ENCODE measurements at places on chromosomes 3 and 15.

DNA sequence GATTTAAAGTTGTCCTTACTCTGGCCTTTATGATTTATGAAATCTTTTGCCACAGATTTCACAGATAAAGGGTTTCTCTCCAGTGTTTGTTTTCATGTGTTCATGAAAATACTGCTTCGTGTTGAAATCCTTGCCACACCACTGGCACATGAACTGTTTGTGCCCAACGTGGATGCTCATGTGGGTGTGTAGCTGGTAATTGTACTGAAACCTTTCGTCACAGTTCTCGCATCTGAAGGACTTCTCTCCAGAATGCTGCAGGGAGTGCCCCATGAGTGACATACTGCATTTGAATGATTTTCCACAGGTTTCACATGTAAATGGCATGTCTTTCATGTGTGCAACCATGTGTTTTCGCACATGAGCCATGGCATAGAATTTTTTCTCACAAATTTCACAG, 111.9 kb downstream of the DOCK3 start:
- DNase-seq, result no peak

DNA sequence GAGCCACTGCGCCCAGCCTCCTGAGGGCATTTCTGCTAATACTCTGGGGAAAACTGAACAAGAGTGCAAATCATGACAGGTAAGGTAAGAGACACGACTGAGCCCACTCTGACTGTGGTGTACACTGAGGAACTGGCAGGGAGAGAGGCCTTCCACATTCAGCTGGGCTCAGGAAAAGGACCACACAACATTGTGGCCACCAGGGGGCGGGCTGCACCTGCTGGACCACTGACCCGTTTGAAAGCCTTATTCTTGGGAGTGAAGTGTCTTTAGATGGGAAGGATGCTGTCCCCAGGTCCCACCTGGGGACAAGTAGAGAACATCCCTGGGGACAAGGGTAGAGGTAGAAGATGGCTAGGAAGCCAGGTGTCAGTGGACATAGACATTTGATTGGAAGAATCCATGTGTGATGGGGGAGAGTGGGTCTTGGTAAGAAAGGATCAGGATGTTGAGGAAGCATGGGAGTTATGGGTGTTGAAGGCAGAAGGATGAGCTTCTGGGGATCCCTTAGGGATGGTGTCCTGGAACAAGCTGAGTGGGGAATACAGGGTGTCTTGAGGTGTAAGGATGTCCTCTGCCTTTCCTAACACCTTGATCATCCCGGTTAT, 6.2 kb upstream of the CTDSPL start:
- peak; percentile 67 for DNase-seq

DNA sequence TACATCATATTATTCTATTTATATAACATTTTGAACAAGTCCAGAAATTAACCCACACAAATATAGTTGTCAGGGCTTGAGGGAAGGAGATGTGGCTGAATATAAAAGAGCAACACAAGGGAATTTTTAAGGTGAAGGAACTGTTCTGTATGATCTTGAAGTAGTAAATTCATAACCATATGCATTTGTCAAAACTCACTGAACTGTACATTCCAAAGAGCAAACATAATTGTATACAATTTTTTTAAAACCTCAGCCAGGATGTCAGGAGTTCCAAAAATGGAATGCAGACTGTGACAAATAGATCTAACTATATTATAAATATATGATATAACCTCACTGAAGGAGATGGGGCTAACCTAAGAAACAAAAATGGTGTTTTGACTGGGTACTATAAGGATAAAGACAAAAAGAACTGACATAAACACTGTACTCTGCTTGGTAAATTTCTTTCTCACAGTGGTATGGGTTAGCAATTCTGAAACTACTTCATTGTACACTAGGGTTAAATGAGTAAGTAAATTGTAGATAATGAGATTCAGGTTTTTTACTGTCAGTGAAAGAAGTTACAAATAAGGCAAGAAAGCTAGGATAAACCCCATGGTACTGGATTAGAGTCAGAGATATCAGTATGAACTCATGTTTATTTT, 14.4 kb downstream of the GOLGB1 start:
- no peak for DNase-seq

- DNase-seq, result no peak
These were observed 433.2 kb upstream of the BCHE start for GRCh38 chr3:166270429-166270828.

DNA sequence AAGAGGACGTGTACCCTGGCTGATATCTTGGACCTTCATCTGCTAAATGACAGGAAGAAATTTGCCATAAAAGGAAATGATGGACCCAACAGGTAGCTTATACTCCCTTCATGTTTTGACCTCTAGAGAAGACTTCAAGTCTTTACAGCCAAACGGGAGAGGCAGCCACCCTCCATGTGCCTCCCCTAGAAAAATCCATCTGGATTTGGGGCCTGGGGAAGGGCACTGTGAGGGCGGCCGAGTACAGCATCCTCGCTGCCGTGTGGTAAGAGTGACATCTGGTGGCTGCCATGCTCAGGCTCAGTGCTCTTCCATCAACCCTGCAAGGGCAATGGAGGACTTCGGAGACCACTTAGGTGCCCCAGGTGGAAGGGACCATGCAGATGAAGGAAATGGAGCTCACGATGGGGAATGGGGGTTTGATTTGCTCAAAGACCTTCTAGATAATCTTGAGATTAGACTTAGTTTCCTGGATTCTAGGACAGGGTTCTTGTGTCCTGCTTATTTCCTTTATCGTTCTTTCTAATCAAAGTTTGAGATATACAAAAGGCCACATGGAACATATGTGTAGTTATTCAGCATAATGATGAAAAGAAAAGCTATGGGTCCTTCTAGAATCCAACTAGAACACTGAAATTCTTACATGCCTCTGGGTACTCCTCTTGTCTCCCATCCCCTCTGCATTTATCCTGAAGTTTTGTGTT, 44.4 kb downstream of the AQP9 start:
- DNase-seq, result peak; percentile 56

DNA sequence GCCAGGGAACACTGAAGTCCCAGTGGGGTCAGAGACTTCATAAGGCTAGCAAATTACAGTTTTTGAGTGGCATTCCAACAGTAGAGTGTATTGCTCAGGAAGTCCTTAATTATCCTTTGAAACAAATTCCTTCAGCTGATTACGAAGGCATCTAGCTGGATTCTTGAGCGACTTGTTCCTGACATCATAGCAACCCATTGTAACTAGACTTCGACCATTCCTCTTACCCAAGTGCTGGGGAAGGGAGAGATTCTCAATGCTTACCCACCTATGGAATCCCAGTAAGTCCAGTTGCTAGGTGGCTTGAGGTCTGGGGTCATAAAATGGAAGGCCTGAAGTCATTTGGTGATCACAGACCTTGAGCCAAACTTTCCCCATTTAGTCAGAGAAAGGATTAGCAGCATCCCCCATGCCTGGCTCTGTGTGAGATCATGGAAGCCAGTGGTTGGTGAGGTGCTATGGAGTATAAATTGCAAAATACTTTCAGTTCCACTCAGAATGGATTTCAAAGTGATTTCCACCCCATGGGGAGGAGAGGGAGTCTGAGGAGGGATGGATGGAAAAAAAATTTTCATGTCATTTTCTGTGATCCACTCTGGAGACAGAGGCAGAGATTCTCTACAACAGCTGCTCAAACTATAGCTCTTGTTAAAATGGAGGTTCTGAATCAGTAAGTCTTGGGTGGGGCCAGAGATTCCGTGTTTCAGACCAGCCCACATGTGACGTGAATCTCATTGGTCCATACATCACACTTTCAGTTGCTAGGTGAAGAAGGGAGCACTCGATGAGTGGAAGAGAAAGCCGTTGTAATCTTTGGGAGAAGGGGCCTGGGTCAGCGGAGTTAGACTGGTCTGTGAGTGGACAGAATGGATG, 45.7 kb downstream of the CD86 start:
- peak; percentile 6 for DNase-seq

GRCh38 chr3:16343101-16343500, 78.1 kb downstream of the OXNAD1 start:
- no peak for DNase-seq

GRCh38 chr15:98906712-98907083, 100.9 kb downstream of the PGPEP1L start:
- no peak for DNase-seq

DNA sequence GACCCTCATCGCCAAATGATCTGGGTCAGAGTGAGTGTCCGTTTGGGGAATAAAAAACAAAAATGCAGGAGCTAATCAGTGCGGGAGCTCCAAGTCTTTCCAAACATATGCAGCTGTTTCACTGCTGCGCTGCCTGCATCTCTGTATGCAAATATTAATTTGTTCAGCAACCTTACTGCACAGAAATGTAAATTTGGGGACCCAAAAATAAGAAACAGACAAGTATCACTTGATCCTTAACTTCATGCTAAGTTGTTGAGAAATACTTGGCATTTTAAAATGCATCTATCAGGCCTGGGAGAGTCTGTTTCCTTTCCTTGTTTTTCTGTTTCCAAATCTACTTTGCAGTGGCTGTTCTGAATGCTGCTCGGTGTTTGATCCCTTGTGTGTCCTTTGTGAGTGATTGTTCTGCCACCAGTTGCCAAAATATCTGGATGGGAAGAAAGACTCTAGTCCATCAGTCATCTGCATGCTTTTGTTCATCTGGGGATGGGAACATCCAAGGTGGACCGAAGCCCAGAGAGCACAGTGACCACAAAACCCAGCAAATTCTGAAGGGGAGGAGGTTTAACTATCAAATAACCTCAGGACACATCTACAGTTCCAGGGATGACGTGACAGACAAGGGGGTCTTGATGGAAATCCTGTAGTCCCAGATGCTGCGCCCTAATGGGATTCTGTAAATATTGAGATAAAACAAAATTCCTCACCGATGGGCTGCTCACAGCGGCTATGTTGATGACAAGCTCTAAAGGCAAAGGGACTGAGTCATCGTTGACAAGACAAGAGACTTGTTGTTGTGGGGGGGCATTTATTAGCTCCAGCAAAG, 199.5 kb upstream of the WNT5A start:
- DNase-seq, result no peak

DNA sequence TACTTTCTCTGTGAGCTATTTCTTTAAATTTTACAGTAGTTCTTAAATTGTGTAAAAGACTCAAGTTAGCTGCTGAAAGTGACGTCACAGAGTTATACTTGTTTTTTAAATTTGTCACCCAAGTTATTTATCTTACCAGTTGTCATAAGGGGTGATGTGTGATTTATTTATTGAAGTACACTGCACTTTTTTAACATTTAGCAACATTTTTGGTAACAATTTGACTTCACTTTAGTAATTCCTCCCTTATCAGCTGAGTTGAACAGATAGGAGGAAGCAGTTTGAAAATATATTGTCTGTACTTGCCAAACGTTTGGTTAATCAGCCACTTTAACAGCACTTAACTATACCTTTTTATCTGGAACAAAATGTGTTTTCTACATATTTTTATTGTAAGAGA, 3.8 kb downstream of the STT3B start:
- DNase-seq, result no peak

DNA sequence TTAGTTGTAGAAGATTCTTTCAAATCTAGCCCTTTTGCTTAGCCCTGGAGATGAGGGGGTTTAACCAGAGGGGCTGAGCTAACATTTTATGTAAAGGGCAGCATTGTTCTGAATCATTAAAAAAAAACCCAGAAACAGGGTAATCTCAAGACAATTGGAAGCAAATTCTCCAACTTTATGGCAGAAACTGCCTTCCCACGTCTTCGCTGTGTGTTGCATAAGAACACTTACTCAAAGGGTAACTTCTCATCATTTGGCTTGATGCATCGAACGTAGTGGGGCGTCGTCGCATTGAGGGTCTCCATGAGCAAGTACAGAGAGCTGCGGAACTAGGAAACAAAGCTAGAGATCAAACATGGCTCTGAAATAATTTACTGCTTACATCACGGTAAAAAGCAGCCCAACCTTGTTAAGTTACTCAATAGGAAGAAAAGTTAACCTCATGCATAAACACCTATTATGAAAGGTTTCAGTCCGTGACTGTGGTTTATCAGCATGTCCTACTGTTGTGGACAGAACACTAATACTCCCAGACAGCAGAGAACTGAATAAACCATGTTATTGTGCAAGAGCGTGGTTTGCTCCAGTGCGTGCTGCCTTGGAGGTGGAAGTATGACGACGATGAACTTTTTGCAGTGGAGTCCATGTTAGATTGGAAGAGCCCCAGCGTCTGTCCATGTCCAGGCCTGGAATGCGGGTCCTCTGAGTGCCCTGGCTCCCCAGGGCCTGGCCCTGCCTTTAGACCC, 48.7 kb downstream of the MYO5C start:
- DNase-seq, result no peak

- DNase-seq, result no peak
These were observed 61.3 kb upstream of the VGLL4 start for GRCh38 chr3:11705049-11705448.

DNA sequence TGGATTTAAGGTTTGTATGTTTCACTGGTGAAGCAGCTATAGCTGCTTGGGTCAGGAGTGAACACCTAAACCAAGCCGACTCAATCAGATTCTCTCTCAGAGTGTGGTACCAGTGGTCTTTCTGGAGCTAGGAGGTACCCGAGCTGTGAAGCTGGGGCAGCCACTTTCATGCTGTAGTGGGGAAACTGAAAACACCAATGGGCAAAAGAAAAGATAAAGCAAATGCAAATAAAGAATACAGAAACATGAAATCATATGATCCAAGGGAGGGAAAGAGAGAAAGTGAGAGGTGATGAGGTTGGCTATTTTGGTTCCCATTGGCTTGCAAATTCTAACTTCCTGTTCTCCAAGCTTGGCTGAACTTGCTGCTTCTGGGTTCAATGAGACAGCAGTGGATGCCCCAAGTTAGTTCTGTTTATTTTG, 212.3 kb upstream of the CFAP20DC start:
- no peak for DNase-seq

GRCh38 chr15:78641749-78642275, 802 bp upstream of the CHRNB4 start:
- no peak for DNase-seq
